Activated naive CD4-positive, alpha-beta T cell (primary cell): ENCODE measurements at places on chromosomes 3 and 15.

GRCh38 chr15:67174446-67174845, 80.0 kb downstream of the AAGAB start:
- no peak for DNase-seq

- DNase-seq: no peak
Observed at GRCh38 chr3:76582632-76583378, 457.1 kb upstream of the ROBO2 start.

- no peak for DNase-seq
Observed at GRCh38 chr3:70308760-70309159, 3.7 kb downstream of the MDFIC2 start.

DNA sequence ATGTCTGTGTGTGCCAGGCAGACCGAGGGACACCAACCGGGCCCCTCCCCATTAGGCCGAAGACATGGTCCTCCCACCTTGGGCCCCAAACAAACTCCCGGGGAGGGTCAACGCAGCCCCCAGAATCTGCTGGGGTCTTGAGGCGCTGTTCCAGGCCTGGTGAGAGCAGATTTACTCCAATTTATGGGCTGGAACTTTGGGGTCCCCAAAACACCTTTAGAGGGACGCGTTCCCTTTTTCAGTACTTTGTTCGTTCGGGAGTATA, 2.4 kb downstream of the GATA2 start:
- DNase-seq: no peak

- no peak for DNase-seq
Observed at GRCh38 chr3:16145176-16145575, 29.3 kb upstream of the GALNT15 start.

DNA sequence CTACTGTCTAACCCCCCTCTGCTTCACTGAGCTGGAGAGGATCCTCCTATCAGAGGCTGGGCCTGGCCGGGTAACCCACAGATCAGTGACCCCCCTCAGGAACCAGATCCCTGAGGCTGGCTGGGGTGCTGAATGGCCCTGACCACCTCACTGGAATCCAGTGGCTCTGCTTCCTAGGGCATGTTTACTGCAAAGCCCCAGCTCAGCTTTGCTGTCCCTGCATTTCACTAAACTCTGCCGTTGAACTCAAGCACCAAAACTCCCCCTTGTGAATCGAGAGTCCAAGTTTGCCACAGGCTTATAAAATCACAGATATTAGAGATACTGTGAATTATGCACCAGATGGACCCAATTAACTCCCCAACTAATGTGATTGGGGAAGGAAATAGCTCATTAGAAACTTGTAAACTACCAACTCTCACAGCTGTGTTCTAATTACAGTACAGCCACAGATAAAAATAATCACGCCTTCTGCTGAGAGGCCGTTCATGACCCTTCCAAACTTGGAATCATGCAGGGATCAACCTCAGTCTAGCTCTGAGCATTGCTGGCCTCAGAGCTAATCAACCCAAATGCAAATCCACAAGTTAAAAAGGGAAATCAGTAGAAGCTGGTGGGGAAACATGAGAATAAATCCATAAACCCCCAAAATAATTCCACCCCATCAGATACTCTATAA, 47.0 kb downstream of the OCA2 start:
- DNase-seq: no peak

DNA sequence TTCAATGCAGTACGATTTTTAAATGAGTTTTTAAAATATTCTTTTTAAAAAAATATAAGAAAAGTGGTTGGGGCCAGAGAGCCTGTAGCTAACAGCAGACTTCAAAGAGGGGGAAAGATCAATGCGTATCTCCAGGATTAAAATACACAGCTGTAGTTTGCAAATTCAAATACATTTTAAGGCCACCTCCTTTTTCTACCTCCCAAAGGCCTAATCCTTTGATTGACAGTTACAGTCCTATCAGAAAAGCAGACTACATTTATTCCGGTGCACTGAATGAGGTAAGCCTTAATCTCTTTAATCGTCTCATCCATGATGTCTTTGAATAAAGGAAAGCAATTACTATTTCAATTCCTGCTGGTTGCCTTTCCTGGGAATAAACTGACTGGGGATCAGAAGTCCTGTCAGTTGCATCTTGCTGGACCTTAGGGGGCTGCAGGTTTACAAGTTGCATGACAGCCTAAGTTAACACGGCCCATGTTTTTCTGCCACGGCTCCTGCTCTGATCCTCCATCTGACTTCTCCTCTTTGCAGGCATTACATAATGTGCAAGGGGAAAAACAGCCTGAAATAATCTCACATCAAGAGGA, 51.7 kb downstream of the CADPS start:
- no peak for DNase-seq

- DNase-seq: no peak
Observed at GRCh38 chr3:131819381-131820055, 215.3 kb downstream of the CPNE4 start.

GRCh38 chr3:150761831-150762661, 923 bp downstream of the SIAH2 start:
- DNase-seq: peak; percentile 10

DNA sequence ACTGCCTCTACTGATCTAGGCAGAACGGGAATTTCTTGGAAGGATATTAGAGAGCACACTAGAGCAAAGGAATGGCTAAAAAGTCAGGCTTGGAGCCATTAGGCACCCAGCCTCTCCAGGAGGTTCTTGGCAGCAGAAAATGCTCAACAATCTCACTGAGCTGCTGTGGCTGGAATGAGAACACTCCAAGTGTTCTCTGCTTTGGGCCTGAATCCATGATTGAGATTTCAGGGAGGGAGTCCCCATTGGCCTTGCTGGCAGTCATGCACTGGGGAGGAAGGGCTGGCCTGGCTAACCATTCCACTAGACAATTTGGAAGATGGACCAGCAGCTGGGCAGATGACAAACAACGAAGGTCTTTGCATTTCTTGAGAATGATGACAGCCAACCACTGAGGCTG, 362.6 kb downstream of the SHQ1 start:
- DNase-seq: no peak

DNA sequence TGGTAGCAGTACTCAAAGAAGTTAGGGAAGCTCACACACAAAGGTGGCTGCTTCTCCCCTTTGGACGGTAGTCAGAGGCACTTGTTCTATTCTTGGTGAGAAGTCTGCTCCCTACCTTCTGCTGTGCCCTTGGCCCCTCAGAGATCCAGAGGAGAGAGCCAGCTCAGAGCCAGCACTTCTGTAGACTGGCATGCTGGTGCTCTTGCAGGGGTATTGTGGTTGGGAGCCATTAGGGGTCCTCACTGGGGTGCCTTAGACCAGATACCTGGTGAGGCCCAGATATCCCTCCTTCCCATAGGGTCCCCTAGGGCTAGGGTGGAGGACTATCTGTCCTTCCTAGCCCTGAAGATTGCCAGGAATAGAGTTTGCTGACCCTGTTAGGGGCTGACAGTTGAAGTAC, 140.6 kb downstream of the EEFSEC start:
- DNase-seq: no peak

GRCh38 chr3:2114617-2115275, 16.1 kb downstream of the CNTN4 start:
- no peak for DNase-seq

DNA sequence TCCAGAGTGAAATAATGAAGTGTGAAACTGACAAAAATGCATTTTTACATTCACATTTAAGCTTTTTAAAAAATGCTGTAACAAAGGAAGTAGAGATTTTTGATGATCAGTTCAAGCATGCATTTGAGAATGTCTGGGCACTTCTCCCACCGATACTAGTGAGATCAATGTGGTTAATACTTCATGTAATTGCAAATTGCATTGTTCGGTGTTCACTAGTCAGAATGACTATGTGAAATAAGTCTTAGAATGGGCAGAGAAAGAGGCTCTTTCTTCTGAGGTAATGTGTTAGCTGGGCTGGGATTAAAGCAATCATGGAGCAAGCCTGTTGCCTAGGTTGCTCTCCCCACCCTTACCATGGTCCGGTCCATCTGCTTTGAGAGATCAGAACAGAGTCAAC, 587.0 kb upstream of the GRM7 start:
- DNase-seq: no peak

DNA sequence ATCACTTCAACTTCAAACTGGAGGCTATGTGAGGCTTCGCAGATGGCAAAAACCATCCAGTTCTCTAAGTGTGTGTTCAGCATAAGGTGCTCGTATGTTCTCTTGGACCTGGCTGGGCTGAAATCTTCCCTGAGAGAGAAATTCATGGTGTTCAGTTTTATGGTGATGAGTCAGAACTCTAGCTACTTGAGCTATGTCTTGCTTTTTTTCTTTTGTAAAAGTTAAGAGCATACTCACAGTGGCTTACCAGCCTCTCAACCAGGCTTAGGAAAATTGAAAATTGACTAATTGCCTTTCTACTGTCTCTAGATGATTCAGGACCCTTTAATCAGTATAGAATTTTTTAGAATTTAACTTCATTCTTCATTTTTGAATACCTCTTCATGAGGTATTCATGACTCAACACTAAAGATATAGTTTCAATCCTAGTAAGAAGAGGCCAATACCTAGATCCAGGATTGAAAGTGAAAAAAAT, 617.5 kb downstream of the TBL1XR1 start:
- no peak for DNase-seq

DNA sequence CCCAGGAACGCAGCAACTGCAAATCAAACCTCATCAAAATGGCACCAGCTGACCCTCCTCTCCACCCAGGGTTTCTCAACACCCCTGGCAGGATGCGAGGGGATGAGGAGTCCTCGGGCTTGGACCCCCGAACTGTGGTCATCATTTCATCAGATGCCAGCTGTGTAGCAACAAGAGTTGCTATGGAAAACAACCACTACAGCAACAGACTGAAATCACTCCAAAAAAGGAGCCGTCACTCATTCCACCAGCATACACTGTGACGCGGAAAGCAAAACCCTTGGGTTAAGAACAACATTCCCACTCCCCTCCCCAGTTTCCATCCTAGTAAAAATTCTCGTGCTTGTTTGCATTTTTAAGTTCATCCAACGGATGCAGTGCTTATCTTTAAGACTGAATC, 40.1 kb downstream of the VGLL4 start:
- DNase-seq: no peak

- no peak for DNase-seq
Observed at GRCh38 chr3:113495035-113495434, 19.9 kb downstream of the SPICE1 start.

DNA sequence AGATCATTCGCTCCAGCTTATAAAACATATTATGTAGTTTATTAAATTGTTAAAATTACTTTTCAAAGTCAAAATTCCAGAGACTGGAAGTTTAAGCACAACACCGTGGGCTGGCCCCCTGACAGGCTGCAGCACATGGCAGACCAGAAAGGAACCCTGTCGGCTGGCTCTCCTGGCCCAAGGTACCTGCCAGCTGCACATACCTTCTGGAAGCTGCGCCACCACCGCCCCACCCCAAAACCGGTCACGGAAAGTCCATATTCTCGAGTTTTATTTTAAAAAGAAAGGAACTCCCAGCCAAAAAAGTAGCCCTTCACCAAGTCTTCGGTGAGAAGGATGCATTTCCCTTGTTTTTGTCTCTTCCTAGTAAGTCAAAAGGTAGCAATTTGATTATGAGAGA, 94.6 kb downstream of the FOXP1 start:
- no peak for DNase-seq

- no peak for DNase-seq
Observed at GRCh38 chr15:81118361-81118760, 15.7 kb upstream of the CFAP161 start.

- no peak for DNase-seq
Observed at GRCh38 chr3:110015231-110015963, 678.1 kb upstream of the DPPA4 start.

DNA sequence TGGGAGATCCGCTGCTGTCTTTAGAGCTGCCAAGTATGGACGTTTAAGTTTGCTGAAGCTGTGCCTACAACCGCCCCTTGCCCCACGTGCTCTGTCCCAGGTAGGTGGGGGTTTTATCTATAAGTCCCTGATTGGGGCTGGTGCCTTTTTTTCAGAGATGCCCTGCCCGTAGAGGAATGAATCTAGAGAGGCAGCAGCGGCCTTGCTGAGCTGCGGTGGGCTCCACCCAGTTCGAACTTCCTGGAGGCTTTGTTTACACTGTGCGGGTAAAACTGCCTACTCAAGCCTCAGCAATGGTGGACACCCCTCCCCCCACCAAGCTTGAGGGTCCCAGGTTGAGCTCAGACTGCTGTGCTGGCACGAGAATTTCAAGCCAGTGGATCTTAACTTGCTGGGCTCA, 83.4 kb upstream of the FGF7 start:
- DNase-seq: no peak

DNA sequence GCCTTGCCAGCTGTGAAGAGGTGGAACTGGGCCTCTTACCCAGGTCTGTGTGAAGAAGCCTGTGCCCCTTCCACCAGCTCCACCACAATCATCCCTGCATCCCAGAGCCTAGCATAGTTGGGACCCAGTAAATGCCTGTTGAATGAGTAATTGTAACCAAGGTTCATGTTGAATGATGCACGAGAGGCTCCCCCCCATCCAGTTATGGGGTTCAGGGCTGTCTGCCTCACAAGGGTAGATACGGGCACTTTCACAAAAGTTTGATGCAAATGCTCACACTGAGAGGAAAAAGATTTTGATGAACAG, 29.5 kb upstream of the TSEN2 start:
- DNase-seq: no peak

DNA sequence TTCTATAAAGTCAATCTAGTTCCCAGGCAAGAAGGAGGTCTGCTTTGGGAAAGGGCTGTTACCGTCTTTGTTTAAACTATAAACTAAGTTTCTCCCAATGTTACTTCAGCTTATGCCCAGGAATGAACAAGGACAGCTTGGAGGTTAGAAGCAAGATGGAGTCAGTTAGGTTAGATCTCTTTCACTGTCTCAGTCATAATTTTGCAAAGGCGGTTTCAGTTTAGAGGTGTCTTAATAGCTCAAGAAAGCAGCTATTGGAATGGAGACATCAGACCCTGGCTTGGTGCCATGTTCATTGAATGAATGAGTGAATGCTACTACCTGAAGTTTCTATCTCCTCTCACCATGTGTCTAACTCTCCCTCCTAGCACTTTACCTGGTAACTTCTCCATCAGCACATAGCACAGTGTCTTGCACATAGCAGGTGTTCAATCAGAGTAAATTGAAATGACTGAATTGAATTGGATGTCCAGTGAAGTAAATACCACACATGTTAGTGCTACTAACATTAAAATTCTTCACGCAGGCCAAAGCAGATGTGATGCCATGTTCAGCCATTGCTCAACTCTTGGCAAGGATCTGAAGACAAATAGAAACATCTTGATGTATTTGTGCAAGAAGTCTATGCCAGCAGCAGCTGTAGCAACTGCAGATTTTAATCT, 28.2 kb downstream of the CLEC3B start:
- no peak for DNase-seq

- no peak for DNase-seq
Observed at GRCh38 chr15:28914483-28915023, 28.8 kb downstream of the APBA2 start.

DNA sequence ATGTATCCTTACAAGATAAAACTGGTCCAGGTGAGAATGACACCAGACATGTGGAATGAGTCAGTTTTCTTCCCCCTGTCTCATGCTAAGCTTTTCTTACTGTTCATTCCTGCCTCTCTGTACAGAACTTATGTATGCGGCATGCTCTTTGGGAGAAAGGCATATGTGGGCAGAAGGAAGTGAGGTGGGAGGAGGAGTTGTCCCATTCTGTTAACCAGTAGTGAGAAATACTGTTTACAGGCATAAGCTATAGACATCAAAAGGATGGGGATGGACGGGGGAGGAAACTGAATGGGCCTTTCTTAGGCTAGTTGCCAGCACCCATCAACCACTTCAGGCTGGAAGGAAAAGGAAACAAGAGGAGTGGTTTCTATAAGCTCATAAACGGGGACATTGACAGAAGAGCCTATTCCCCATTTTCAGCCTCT, 143.6 kb upstream of the BHLHE40 start:
- DNase-seq: no peak

GRCh38 chr3:107945417-107946094, 145.3 kb downstream of the CD47 start:
- no peak for DNase-seq
